ENCODE measurements at places on chromosomes 12 and 14.

- H3K27me3 ChIP-seq, result no peaks in the 10 kb centered on the region
- no peak overlapping the region for H3K4me3 ChIP-seq
- H3K4me1 ChIP-seq, result peaks cover 27% of the 10 kb centered on the region
- H3K27ac ChIP-seq, result peak overlapping the region; percentile 66
These were observed 524.8 kb downstream of the FUT8 start for GRCh38 chr14:65937079-65937959.

DNA sequence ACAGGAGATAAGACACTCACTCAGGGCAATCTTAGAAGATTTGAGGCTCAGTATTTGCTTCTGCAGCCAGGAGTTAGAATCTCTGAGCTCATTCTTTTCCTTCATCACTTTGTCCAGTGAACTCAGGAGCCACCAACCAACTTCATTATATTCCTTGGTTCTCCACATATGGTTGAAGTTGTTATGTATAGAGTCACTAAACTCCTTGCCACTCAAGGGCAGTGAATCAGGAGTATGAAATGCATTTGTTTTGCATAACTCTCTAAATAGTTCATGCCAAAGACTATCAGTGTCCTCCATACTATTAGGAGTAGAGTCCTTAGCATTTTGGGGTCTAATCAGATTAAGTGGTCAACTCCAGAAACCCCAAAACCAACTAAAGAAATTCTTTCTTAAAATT is 150.6 kb downstream of the CCDC59 start:
- no peak overlapping the region for H3K27ac ChIP-seq
- no peaks in the 10 kb centered on the region for H3K27me3 ChIP-seq
- no peak for DNase-seq
- no peaks in the 10 kb centered on the region for H3K4me1 ChIP-seq
- H3K4me3 ChIP-seq, result no peak overlapping the region

DNA sequence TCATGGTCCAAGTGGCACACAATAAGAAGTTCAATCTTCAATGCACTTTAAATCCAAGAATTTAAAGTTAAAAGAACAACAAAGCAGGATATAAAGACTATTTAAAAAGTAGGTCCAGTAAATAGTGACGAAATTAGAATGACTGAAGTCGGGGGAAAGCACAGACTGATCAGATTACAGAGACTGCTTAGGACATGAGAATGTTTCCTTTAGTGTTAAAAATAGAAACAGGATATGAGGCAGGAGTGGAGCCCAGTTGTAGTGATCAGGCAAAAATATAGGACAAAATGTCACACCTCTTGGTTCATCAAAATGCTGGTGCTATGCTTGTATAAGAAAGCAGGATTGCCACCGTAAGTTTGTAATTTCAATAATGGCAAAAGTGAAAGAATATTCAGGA is 52.2 kb upstream of the CD163 start:
- H3K27ac ChIP-seq, result no peak overlapping the region
- H3K4me3 ChIP-seq, result no peak overlapping the region
- H3K4me1 ChIP-seq, result no peaks in the 10 kb centered on the region
- H3K36me3 ChIP-seq, result no peaks in the 10 kb centered on the region
- no peak for DNase-seq

DNA sequence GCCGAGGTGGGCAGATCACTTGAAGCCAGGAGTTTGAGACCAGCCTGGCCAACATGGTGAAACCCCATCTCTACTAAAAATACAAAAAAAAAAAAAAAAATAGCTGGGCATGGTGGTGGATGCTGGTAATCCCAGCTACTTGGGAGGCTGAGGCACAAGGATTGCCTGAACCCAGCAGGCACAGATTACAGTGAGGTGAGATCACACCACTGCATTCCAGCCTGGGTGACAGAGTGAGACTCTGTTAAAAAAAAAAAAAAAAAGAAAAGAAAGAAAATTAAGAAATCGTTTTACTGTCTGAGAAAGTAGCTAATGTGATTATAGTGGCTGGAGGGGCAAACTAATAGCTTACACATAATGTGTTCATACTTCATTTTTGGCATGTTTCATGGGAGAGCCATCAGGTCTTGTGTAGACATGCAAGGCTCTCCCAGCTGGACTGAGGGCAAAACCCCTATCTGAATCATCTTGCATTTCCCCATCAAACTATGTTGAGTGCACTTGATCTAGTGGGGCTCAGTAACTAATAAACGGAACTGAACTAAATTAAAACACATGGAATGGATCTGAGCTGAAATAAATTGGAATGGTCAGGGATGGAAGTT is 16.2 kb downstream of the KIF21A start:
- no peaks in the 10 kb centered on the region for H3K27me3 ChIP-seq
- peaks cover 8% of the 10 kb centered on the region for H3K4me1 ChIP-seq
- DNase-seq, result no peak
- H3K4me3 ChIP-seq, result no peak overlapping the region

GRCh38 chr12:85275374-85275773 is 4.6 kb upstream of the ALX1 start:
- peaks cover 1% of the 10 kb centered on the region for H3K36me3 ChIP-seq
- no peak overlapping the region for H3K4me3 ChIP-seq
- peaks cover 3% of the 10 kb centered on the region for H3K4me1 ChIP-seq
- peaks cover 49% of the 10 kb centered on the region for H3K27me3 ChIP-seq
- H3K27ac ChIP-seq, result no peak overlapping the region

GRCh38 chr12:56546680-56547079 is 25.1 kb downstream of the RBMS2 start:
- no peak overlapping the region for H3K27ac ChIP-seq
- no peaks in the 10 kb centered on the region for H3K27me3 ChIP-seq
- no peaks in the 10 kb centered on the region for H3K36me3 ChIP-seq
- no peaks in the 10 kb centered on the region for H3K4me1 ChIP-seq
- H3K4me3 ChIP-seq, result no peak overlapping the region

- H3K4me3 ChIP-seq, result peak overlapping the region; percentile 58
- peaks cover 23% of the 10 kb centered on the region for H3K27me3 ChIP-seq
- H3K27ac ChIP-seq, result peak overlapping the region; percentile 4
- peak; percentile 64 for DNase-seq
- H3K4me1 ChIP-seq, result peaks cover 8% of the 10 kb centered on the region
These were observed 151.6 kb upstream of the OR4E1 start for GRCh38 chr14:21825149-21825743.

DNA sequence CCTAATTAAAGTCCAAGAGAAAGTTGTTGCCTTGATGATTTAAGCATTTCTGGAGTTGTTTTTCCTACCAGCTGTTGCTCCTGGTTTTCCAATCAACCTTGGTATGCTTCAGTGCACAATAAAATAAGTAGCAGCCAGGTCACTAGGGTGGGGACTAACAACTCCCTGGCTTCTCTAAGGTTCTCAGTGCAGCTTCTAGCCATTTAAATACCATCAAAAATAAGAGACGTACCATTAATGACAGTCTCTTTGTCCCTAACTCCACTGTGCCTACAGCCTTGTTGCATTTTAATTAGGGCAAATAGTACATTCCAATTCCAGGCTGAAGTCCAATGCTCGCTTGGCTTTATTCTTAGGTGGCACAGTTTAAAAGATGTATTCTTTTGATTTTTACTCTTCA is 11.8 kb downstream of the STON2 start:
- H3K36me3 ChIP-seq, result no peaks in the 10 kb centered on the region
- no peak overlapping the region for H3K27ac ChIP-seq
- H3K4me3 ChIP-seq, result no peak overlapping the region
- H3K4me1 ChIP-seq, result no peaks in the 10 kb centered on the region

DNA sequence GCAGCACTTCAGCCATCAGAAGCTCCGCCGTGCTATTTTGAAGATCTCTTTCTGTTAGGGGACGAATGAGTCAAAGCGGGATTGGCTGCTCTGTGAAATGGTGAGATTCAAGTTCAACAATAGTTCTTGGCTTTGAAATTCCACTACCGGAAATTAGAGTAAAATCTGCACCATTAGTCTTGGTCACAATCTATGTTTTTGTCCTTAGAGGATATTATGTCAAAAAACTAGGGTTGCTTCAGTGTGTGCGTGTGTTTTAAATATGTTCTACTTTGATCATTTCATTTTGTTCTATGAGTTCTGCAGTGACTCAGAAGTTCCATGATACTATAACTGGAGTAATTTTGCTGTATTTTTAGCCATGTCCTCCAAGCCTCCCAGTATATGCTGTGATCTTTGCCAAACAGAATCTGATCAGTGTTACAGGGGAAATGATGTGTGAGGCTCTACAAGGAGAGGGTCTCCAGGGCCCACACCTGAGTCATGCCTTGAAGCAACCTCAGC is 22.6 kb downstream of the GPHB5 start:
- H3K27me3 ChIP-seq, result peaks cover 16% of the 10 kb centered on the region
- no peak overlapping the region for H3K27ac ChIP-seq
- DNase-seq, result peak; percentile 48
- no peak overlapping the region for H3K4me3 ChIP-seq
- peaks cover 13% of the 10 kb centered on the region for H3K4me1 ChIP-seq
- no peaks in the 10 kb centered on the region for H3K36me3 ChIP-seq

DNA sequence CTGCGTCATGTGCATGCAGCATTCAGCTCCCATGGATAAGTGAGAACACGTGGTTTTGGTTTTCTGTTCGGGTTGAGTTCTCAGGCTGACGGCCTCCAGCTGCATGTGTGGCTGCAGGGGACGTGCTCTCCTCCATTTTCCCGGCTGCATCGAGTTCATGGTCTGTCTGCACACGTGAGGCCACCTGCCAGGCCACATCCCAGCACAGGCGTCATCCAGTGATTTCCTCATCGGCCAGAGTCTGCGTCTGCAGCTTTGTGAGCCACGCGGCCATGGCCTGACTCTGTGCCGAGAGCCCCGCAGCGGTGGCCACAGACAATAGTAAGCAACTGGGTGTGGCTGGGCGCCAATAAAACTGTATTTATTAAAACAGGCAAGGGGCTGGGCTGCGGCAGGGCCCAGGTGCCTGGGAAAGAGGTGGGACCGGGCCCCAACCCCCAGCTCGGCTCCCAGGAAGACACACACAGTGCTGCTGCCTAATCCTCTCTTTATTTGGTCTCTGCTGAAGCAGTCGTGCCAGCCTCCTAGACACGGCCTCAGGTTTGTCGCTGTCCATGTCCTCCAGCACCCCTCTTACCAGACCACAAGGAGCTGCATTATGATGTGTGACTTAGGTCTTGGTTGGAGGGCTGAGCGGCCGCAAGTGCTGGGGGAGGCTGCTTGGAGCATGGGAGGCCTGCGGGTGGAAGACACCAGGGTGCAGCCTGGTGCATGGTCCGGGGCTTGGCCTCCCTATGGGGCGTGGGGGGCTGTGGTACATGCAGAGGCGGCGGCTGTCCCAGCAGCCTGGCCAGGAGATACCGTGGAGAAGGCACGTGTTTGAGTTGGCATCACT is 52.0 kb downstream of the NOC4L start:
- peaks cover 1% of the 10 kb centered on the region for H3K4me1 ChIP-seq
- no peak overlapping the region for H3K4me3 ChIP-seq
- no peaks in the 10 kb centered on the region for H3K27me3 ChIP-seq
- H3K36me3 ChIP-seq, result peaks cover 4% of the 10 kb centered on the region

DNA sequence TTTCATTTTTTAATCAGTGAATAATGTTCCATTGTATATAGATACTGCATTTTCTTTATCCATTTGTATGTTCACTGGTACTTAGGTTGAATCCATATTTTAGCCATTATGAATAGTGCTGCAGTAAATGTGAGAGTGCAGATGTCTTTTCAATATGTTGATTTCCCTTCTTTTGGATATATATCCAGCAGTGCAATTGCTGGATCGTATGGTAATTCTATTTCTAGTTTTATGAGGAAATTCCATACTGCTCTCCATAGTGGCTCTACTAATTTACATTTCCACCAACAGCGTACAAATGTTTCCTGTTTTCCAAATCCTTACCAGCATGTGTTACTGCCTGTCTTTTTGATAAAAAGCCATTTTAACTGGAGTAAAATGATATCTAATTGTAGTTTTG is 288.5 kb upstream of the GARIN2 start:
- no peak overlapping the region for H3K4me3 ChIP-seq
- H3K4me1 ChIP-seq, result no peaks in the 10 kb centered on the region
- H3K27ac ChIP-seq, result no peak overlapping the region
- no peaks in the 10 kb centered on the region for H3K27me3 ChIP-seq
- peaks cover 19% of the 10 kb centered on the region for H3K36me3 ChIP-seq

DNA sequence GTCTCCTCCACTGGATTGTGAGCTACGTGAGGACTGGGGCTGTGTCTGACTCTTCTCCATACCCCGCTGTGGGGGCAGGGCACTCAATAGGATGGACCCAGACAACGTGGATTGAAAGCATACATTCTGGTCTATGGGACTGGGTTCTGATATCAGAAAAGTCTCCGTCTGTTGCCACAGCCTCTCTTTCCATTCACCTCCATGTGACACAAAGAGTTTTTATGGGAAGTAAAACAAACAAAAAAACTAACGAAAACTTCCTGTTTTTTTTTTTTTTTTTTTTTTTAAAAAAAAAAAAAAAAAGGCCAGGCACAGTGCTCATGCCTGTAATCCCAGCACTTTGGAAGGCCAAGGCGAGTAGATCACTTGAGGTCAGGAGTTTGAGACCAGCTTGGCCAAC is 44.7 kb downstream of the SLC8A3 start:
- H3K36me3 ChIP-seq, result no peaks in the 10 kb centered on the region
- H3K4me3 ChIP-seq, result no peak overlapping the region
- H3K27me3 ChIP-seq, result peaks cover 15% of the 10 kb centered on the region
- no peak overlapping the region for H3K27ac ChIP-seq
- no peak for DNase-seq
- H3K4me1 ChIP-seq, result no peaks in the 10 kb centered on the region

DNA sequence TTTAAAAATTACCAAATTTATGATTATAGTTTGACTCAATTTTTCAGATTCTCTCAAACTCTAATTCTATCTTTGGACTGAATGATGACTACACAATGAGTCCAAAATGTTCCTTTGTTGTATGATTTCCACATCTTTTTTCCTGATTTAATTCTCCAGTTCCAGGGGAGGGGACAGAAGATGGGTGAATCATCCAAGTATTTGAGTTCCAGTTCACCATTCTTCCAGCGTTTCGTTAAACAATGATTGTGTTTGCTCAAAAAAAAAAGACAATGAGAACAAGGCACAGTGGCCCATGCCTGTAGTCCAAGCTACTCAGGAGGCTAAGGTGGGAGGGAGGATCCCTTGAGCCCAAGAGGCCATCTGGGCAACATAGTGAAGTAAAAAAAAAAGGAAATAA is 23.8 kb downstream of the BAZ1A start:
- peaks cover 30% of the 10 kb centered on the region for H3K36me3 ChIP-seq
- H3K27ac ChIP-seq, result no peak overlapping the region

DNA sequence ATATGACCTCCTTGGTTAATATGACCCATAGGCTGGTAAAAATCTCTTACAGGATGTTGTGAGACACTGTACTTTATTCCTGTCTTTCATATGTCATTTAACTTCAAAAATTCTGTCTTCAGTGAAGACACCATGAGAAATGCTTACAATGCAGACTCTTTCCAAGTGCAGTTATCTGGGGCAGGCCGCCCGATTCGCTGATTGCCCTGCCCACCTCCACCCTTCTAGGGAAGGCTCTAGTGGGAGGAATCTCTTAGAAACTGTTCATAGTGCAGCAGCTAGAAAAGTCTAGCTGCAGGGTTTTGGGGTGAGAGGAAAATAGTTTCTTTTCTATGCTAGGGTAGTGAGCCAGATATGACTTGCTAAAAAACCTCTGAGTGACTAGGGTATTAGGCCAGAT is 15.0 kb upstream of the CIPC start:
- no peak for DNase-seq
- H3K36me3 ChIP-seq, result no peaks in the 10 kb centered on the region
- no peak overlapping the region for H3K27ac ChIP-seq
- H3K27me3 ChIP-seq, result peaks cover 1% of the 10 kb centered on the region

Measured in activated CD4-positive, alpha-beta memory T cell treated with anti-CD3 and anti-CD28 coated beads for 36 hours (primary cell).